ENCODE measurements at places on chromosomes 3 and 15.

- no peak for DNase-seq
These were observed 105.3 kb upstream of the LRIG1 start for GRCh38 chr3:66606126-66606525.

- no peak for DNase-seq
These were observed 33.4 kb downstream of the UNC13C start for GRCh38 chr15:54011656-54012055.

- no peak for DNase-seq
These were observed 68.4 kb upstream of the TSPAN3 start for GRCh38 chr15:77139312-77139711.

DNA sequence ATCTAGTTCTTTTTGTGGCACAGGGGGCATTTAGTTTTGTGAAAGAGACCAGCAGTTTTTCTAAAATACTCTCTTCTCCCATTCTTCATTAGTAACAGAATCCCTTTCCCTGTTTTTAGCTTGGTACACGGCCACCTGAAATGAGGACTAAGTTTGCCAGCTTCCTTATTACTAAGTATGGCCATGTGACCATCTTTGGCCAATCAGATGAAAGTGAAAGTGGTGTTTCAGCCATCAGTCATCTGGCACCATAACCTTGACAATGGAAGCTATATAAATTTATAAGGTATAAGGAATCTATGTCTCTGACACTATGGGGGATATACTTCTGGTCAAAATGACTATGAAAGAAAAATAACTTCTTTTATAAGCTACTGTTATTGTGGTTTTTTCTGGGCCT, 570.4 kb downstream of the AGBL1 start:
- DNase-seq: peak; percentile 1

- DNase-seq: no peak
These were observed 134.8 kb downstream of the UACA start for GRCh38 chr15:70628549-70628896.

GRCh38 chr3:12289524-12289923, 654 bp downstream of the PPARG start:
- no peak for DNase-seq

DNA sequence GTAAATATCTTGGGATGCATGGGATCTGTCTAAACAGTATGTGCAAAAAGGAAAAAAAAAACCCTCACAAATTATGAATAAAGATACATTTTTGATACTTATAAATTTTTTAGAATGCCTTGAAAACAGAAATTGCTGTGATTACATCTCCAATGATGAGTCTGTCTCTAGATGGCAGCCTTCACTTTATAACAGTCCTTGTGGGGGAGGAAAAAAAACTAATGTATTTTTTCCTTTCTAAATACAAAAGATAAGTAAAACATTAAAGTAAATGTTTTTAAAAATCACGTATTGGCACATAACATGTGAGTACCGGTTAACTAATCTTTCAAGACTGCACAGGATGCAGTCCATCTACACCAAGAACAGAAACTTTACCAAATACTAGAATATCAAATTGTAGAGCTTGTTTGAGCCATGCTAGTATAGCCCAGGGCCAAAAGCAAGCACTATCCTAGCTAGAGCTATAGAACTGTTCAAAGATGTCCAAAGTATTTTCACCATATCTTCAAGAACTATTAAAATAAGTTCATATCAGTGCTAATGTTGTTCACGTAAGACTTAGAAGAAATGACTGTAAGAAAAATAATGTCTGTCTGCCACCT, 206.4 kb downstream of the STAG1 start:
- DNase-seq: no peak

DNA sequence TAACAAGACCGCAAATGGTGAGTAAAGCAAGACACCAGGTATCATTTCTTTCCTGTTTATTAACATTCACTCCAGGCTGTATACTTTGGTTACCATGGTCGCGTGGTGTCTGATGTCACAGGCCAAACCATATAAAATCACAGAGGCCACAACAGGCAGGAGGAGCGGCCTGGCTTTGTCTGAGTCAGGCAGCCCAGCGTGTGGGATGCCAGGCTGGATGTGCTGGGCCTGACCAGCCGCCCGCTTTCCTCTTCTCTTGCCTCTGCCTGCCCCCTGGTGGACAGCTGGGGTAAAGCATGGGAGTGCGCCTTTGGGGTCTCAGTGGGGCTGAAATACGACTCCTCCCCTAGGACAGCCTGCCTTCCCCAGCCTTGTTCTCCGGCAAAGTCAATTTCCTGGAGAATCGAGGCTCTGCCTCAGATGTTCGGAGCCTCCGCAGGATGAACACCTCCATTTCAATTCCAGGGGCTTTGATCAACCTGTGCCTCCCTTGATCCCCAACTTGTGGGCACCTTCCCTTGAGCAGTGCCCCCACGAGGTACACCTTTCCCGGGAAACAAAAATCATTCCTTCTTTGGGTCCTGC, 78.2 kb downstream of the CCNL1 start:
- DNase-seq: peak; percentile 94

DNA sequence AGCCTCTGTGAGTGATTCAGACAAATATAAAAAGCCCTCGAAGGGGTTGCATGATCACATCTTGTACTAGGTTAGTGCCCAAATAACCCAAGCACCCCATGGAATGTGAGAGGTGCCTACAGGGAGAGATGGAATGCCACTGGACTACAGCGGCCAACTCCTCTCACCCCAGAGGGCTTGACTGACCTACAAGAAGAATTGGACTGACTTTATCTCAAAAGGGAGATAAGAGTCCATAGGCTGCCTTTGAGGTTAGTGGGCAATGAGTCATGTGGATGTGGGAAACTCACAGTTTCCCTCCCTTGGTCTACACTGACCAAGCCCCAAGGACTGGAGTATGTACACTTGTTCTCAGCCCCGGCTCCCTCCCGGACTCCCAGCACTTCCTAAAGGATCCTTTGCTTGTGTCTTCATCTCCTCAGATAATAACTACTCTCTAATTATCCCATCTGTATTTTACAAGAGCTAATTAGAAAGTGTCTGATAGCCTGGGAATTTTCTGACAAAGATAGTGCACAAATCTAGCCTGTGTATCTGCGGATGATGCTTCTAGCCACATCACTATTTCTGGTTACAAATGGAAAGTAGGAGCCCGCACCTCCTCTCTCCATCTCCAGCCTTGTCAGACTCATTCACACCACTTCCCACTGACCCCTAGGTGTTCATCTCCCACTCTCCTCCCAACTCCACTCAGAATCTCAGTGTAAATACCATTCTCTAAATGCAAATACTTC, 547.8 kb upstream of the TBL1XR1 start:
- DNase-seq: peak; percentile 90

GRCh38 chr3:19811689-19812088, 122.3 kb downstream of the EFHB start:
- DNase-seq: no peak

- DNase-seq: no peak
These were observed 262.6 kb downstream of the TBC1D5 start for GRCh38 chr3:17479681-17480405.

DNA sequence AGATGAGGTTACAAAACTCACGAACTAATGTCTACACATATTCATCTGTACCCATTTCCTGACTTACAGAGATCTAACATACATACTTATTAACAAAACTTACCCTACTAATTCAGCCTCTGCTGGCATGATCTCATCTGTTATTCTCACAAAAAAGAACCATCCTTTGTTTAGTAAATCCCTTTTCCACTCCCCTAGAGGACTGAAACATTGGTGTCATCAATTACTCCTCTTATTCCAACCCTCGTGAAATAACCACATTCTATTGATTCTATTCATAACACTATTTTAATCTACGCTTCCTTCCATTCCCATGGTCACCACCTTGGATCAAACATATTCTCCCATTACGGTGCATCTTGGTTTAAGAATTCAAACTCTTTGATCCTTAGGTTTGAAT, 505.9 kb downstream of the SI start:
- DNase-seq: no peak

DNA sequence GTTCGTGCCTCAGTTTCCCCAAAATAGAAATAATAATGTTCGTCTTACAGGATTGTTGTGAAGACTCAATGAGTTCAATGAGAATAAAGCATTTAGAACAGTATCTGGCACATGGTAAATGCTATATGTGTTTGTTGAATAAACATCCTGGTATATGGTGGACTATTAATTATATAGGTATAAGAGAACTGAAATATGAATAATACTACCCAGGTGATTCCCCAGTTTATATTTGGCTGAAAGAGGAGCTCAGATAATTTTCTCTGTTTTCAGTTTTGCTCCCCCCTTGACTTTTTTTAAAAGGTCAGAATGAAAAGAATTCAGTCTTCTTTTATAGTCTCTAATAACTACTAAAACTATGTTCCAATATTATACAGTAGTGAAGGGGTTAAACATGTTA, 46.9 kb downstream of the USP8 start:
- DNase-seq: no peak

Measured in EL (cell line).